Hepatic stellate cell (primary cell): ENCODE measurements at places on chromosomes 2 and 18.

DNA sequence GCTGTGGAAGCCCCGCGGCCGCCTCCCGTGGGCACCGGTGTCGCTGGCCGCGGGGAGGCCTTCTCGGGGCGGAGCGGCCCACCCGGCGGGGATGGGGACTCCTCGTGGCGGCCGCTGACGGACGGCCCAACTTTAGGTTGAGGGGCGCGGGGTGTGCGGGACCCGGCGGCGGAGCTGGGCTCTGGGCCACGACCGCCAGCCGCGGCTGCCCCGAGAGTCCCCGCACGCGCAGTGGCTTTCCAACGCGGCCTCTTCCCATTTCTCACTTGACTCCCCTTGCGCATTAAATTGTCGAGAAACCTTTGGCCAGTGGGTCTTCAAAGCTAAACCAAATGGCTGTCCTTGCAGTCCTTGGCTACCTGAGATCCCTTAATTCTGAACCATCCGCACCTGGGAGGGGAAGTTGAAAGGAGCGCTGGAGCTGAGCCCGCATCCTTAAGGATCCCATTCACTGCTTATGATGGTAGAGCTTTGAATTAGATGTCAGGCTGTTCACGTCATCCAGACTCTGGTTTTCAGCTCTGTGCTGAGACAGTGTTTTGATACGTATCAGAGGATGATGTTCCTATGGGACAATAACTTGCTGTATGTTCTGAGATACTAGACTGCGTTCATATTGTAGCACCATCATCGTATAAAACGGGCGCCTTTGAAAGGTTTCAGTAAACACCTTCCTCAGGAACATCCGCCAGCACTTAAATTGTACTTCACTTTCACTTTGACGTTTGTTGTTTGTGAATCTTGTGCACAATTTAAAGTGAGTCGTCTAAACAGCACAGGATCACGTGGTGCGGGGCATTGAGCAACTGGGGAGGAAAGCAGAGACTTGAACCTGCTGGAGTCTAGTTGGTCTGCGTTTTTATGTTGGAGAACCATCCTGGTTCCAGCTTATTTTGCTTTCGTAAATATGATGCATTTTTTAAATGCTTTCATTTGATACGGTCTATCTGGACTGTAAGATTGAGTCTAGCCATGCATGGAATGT, 874 bp downstream of the CLIP4 start:
- peak; percentile 57 for DNase-seq

DNA sequence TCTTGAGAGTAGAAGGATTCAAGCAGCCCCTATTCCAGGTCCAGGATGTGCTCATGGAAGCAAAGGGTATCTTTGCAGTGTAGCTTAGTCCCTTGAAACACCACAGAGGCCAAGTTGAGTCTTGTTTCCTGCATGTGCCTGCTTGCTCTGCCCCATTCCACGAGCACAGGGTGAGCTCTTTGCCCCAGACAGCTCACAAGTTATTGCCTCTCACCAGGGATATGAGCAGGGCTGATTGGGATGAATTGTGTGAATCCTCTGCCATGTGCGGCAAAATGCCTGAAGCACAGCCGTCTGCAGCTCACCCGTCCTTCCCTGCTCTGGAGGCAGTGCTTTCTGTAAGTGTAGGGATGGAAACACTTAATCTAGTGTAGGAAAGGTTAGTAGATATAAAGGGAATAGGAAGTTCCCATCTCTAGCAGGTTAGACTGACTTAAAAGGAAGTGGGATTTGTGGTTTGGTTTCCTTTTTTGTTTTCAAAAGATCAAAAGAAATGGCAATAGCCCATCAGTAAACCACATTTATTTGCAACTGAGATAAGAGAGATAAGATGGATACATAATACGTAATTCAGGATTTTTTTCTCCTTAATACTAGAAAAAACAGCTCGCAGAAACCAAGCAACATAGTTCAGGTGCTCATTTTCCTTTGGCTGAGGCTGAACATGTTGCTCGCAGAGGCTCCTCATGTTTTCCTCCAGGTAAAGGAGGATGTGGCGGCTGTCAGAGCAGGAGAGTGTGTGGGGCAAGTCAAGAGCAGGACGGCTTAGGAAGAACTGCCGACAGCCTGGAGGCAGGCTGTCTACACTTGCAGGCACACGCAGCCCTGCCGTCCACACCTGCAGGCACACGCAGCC, 41.4 kb downstream of the TMEM182 start:
- DNase-seq: no peak

DNA sequence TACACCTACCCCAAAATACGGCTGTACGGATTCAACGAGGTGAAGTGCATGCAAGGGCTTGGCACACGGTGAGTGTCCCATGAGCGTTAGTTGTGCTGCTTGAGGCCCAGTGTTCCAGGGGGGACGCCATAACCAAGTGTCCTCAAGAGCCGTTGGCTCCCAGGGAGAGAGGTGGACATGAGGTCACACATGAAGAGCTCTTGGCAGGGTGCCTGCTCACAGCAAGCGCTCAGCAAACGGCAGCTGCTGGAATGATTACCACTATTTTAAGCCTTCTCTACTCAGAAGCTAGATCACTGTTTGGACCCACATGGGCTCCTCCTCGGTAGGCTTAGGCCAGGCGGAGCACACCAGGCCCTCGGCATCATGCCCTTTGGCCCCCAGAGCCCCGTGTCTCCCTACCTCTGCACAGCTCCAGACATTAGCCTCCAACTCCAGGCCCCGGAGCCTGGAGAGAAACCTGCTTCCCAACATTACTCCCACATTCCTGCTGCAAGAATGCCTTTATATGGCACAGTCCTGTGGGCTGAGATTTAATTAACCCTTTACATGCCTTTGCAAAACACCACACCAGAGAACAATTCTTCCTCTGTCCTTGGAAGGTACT, 68.4 kb upstream of the PPP1CB start:
- DNase-seq: peak; percentile 63

DNA sequence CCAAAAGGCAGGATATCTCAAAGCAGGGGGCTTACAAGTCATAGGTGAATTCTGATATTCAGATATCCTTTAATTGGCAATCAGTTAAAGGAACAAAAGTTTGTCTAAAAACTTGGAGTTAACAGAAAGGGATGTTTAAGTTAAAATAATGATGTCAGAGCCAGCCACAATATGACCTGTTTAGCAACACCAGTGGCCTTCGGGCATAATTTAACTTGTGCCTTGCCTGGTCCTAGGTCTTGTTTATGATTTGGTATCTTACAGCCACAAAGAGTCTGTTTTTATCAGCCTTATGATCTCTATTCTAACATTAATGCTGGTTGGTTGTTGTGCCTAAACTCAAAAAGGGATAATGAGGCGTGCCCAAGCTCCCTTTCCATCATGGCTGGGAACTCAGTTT, 252.9 kb downstream of the RNF152 start:
- no peak for DNase-seq

- no peak for DNase-seq
These were observed 77.7 kb upstream of the APCDD1 start for GRCh38 chr18:10376731-10377130.

DNA sequence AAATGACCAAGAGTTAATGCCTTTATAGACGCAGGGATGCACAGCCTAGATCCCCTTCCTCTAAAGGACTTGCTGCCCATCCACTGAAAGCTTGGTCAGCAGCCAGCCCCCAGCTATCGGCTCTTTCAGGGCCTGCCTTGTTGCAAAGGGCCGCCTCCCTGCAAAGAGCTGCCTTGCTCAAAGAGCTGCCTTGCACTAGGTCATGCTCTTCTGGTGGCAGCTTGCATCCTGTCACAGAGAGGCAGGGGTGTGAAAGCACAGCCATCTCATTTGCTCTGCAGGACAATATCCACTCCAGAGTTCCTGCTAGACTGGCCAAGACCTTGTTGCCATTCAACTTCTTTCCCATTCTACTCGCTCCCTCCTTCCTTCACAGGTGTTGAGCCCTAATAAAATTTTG, 137.1 kb downstream of the MCFD2 start:
- no peak for DNase-seq

GRCh38 chr2:195871326-195871725, 197.3 kb downstream of the DNAH7 start:
- peak; percentile 14 for DNase-seq

- peak; percentile 50 for DNase-seq
These were observed 220.3 kb downstream of the ANAPC1 start for GRCh38 chr2:111663471-111664274.

DNA sequence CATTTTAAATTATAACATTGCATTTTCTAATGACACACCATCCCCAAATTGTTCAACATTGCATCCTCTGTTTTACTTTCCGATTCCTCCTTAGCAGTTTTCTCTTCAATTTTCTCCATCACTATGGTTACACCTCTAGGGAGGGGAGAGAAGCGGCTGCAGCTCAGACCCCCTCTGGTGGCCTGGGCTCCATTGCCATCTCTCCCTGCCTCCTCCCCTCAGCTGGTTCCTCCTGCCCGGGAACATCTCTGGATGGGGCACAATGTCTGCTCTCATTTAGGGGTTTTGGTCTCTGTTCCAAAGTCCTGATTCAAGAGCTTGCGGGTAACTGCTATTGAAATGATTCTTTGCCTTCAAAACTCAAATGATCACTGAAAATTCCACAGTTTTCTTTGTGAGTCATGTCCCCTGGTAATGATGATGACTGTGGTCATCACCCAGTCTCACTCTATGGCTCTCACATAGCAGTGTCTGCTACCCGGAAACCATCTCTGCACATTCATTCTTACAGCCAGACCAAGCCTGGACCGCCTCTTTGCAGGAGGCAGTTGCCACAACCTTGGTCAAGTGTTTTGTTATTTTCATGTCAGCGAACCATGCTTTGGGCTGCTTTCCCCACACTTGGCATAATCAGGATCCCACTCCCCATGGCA, 263.9 kb downstream of the ALPK2 start:
- DNase-seq: peak; percentile 78

GRCh38 chr2:140586379-140586778, 1544.4 kb downstream of the LRP1B start:
- DNase-seq: no peak

- DNase-seq: peak; percentile 44
These were observed 54.9 kb downstream of the FHOD3 start for GRCh38 chr18:36352384-36352783.

- no peak for DNase-seq
These were observed 97.7 kb downstream of the CDCA7 start for GRCh38 chr2:173452416-173452815.

GRCh38 chr2:205424326-205424725, 258.0 kb upstream of the NRP2 start:
- DNase-seq: no peak

DNA sequence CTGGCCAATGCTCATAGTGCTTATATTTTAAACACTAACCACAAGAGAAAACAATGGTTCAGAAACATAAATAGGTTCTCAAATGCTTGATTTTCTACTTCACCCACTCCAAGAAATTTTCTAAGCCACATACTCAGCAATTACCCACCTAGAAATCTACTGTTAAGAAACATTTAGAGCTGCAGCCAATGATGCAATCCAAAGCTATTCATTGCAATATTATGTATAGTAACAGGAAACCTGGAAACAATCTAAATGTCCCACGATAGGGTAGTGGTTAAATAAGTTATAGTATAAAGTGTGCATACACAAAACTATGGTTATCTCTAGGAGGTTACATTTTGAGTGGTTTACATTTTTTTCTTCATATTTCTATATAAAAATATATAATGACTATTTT, 5.7 kb downstream of the FAM237A start:
- DNase-seq: no peak

DNA sequence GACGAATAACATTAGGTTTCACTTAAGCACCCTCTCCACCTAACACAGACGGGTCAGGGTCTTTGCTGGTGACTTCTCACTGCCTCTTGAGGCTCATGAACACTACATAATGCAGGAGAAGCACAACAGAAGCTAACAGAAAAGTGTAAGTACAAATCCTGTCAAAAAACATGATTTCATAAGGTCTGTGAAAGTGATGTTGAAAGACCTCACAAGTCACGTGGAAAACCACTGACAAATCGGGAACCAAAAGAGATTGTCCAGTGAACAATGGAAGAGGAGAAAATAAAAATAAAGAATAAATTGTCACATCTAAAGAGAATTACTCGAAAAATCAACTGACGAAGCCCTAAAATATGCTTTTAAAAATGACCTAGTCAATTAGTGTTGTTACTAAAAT, 14.0 kb downstream of the PSD4 start:
- no peak for DNase-seq

- DNase-seq: peak; percentile 19
These were observed 77.3 kb upstream of the UPP2 start for GRCh38 chr2:158024288-158024898.

DNA sequence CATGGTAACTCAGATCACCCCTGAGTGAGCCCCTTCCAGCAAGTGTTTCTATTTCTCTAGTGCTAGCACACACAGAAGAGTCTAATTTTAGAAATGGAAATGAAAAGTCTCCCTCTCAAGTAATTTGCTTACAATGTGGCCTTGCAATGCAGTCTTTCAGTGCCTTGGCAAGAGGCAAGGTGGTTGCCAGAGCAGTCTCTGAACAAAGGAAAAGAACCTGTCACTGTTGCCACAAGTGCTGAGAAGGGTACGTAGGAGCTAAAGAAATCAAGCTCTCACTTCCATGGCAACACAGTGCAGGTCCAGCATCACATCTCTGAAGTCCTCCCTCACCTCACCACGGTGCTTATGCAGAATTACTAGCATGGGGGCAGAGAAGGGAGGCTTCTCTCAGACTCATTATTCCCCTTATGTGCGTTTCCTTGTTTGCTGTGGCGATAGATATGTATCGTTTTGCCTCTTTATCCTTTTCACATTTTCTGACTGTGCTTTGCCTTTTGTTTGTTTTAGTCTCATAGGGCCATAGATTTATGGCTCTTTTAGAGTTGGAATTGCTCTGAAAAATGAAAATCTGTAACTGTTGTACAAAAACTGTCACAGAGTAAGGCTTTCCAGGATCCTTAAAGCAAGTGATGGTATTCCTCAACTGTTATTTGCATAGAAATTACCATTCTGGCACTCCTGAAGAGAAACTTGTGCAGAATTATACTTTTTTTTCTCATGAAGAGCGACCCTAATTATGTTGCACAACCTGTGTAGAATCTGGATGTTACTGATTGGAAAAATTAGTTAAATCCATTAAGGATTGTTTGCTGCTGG, 164.8 kb downstream of the CCDC85A start:
- no peak for DNase-seq

GRCh38 chr2:134287323-134287722, 33.5 kb downstream of the MGAT5 start:
- no peak for DNase-seq

DNA sequence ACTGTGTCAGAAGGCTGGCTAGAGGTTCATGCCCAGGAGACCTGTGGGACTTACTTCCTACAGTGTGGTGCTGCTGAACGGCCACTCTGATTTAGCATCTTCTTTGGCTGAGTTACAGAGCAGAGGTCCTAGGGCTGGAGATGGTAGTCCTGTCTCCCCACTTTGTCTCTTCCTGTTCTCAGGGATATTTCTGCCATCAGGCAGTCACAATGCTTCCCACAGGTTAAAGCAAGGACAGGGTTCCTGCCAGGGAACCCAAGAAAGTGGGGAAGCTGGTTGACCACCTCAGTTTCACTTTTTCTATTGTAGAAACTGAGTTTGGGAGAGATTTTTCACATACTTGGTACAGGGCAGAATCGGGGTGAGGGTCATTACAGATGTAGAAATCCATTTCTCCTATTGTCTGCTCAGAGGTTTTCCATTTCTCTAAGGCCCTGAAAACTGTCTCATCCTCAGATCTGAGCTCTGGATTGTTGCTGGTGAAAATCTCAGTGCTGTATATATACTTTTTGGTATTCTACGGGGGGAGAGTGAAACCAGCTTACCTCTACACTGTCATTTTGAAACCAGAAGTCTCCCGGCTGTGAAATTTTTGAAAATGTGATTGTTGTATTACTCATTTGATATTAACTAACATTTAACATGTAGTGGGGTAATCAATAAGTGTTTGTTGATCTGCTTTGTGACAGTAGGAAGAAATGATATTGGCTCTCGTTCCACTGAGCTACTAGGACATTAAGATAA, 37.0 kb upstream of the MEP1B start:
- DNase-seq: no peak
